Fibroblast of skin of left biceps (primary cell): ENCODE measurements at places on chromosomes 4 and X.

- DNase-seq, result peak; percentile 61
These were observed 622.1 kb downstream of the SPRY1 start for GRCh38 chr4:124018383-124019317.

DNA sequence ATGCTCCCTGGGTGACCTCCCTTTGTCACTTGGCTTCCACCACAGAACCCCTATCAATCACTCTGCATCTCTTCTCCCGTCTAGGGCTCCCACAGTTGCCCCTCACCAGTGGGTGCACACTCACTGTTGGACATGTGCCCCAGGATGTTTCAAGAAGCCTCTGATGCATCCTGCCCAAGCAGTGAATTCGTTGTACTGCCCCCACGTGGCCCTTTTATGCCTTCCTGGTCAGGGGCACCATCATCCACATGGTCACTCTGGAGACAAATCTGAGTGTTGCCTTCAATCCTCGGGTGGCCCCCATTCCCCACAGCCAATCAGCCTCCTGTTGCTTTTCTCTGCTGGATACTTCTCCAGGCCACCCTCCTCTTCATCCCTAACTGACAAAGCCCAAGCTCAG lies 12.2 kb downstream of the ITIH6 start:
- no peak for DNase-seq

GRCh38 chr4:42806303-42806835 lies 86.1 kb upstream of the GRXCR1 start:
- no peak for DNase-seq

GRCh38 chrX:123436512-123437136 lies 252.5 kb downstream of the GRIA3 start:
- DNase-seq, result no peak

DNA sequence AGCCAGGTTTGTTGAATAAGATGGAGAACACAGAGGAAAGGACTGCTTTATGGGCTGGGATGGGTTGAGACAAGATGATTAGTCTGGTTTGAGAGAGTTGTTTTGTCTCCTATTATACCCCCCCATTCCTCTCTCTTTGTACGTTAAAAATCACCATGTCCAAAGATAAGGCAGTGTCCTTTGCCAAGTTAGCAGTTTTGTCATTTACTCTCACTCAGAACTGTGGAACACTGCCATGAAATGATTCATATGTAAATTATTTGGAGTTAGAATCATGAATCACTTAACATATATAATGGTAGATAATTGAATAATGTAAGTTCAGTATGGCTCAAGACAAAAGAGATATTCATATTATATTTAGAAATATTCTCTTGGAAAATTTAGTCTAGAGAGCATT lies 151.3 kb downstream of the DCLK2 start:
- peak; percentile 78 for DNase-seq

- DNase-seq, result no peak
These were observed 105.6 kb downstream of the HUWE1 start for GRCh38 chrX:53580742-53581504.

DNA sequence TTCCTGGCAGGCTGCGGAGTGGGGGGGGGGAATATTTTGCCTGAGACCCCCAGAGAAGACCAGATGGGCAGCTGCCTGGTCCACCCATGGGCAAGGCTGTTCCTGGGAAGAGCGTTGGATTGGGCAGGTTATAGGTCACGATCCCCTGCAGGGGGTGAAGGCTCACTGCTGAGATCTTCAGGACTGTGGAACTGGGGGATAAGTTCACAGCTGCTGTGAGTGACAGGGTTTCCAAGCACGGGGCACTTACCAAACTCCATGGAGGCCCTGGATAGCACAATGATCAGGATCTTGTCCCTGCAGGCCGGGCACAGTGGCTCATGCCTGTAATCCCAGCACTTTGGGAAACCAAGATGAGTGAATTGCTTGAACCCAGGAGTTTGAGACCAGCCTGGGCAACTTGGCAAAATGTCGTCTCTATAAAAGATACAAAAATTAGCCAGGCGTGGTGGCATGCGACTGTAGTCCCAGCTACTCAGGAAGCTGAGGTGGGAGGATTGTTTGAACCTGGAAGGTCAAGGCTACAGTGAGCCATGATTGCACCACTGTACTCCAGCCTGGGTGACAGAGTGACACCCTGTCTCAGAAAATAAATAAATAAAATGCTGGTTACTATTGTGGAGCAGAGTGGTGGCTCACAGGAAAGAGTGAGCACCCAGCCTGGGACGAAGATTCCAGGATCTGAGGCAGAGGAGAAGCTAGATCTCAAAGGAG lies 68.0 kb upstream of the HELT start:
- DNase-seq, result no peak

DNA sequence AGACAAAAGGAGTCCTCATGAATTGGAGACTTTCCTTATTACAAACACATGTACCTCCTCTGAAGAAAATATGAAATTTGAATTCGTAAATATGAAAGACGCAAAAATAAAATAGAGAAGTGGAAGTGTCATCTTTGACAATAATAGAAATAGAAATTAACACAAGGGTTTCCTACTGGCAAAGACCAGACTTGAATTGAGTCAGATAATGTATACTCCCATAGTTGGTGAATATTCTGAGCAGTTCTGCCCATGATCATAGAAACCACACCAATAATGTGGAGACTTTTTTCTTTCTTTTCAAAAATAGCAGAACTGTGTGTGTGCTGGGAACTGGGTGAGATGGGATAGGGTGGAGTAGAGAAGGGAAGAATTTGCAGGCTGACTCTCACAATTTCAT lies 277.7 kb upstream of the TET2 start:
- no peak for DNase-seq

DNA sequence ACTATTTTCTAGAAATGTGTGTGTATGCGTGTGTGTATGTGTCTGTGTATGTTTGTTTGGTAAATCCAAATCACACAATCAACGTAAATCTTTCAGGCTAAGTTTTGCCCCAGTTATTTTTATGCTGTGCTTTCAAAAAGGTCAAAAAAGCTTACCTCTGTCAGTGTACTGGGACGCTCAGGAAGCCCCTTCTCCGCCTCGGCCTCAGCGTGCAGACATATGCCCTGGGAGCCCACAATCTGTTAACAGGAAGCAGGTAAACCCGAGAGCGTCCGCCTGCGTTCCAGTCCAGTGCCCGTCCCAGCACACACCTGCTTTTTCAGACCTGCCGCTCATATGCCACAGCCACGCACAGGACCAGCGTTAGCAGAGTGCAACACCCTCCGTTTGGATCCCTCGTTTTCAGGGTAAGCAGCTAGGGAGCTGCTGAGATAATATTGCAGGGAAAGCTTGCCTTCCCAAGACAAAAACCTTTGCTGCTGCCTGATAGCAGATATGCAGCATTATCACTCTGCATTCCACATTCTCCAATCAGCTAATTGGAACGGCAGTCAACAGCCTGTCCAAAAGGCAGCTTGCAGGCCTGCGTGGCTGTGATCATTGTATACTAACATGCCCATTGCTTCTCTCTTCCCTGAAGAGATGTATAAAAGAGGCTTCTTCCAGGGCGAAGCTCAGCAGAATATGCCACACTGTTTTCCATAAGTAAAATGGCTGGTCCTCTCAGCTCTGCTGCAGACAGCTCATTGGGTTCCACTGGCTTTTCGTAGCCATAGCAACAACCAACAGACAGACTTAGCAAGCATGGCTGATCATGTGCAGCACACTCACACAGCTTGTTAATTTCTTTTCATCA lies at the start of gene SORBS2:
TSS of gene SORBS2 (minus strand) at position 686 of the 856 bp plus-strand sequence. CDS start 121,623 bp downstream, outside the sequence.
- no peak for DNase-seq

- DNase-seq, result no peak
These were observed 187.1 kb downstream of the BCOR start for GRCh38 chrX:39910651-39911050.

GRCh38 chr4:103842076-103842475 lies 122.3 kb upstream of the TACR3 start:
- no peak for DNase-seq

GRCh38 chr4:71453531-71453930 lies 114.7 kb downstream of the SLC4A4 start:
- no peak for DNase-seq

DNA sequence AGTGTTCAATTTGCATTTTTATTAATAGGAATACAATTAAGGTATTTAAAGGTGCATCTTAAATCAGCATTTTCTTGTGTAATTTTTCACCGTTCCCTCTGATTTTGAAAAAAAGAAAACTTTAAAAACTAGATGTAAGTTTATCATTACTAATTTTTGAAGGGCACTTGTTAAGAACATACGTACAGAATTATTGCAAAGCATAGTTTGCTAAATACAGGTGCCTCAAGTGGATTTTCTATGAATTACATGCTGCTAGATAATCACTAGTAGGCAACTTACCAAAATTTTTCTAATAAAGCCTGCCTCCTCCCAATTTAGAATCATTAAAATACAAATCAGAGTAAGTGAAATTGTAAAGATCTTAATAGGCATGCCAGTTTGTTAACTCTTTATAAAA lies 8.5 kb downstream of the CNKSR2 start:
- no peak for DNase-seq

DNA sequence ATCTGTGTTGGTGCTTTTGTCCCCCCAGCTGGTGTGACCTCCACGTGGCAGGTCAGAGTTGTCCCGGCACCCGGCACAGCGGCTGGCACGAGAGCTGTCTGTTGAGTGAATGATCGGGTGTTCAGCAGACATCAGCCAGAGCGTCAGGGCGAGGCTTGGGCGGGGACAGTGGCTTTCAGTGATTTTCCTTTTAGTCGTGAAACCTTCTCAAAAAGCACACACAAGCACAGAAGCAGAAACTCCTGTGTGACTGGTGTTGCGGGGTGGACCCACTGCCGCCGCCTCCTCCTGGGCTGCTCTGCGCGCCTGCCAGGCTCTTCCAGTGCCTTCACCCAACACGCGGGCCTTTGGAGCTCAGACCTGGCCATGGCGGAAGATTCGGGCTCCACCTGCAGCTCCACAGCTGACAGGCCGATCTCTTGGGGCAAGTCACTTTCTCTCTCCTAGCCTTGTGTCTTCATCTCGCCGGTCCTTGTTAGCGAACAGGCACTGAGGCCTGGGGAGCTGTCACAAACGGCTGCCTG lies 51.4 kb upstream of the HGFAC start:
- no peak for DNase-seq

- peak; percentile 62 for DNase-seq
These were observed 378.9 kb downstream of the SMARCA1 start for GRCh38 chrX:129144172-129145038.

GRCh38 chr4:151668689-151669402 lies 92.0 kb downstream of the GATB start:
- DNase-seq, result no peak

- no peak for DNase-seq
These were observed 208.2 kb downstream of the FAT4 start for GRCh38 chr4:125522992-125523391.

DNA sequence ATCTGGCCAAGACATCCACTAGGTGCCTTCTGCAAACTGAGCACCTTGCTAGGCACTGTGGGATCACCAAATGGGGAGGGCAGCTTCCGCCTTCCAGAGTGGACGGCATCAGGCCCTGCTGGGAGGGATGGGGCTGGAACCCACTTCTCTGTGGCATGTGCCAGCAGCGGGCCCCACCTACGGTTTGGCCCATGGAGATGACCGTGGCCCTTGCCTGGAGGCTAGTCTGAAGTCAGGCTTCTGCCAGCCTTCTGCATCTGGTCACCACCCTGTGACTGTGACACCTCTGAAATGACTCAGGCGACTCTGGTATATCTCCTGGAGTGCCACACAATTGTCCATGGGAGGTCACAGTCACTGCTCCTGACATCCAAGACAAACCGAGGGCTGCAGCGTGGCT lies 7.2 kb downstream of the SSR4 start:
- no peak for DNase-seq

GRCh38 chr4:145316897-145317574 lies 136.6 kb upstream of the OTUD4 start:
- DNase-seq, result no peak

DNA sequence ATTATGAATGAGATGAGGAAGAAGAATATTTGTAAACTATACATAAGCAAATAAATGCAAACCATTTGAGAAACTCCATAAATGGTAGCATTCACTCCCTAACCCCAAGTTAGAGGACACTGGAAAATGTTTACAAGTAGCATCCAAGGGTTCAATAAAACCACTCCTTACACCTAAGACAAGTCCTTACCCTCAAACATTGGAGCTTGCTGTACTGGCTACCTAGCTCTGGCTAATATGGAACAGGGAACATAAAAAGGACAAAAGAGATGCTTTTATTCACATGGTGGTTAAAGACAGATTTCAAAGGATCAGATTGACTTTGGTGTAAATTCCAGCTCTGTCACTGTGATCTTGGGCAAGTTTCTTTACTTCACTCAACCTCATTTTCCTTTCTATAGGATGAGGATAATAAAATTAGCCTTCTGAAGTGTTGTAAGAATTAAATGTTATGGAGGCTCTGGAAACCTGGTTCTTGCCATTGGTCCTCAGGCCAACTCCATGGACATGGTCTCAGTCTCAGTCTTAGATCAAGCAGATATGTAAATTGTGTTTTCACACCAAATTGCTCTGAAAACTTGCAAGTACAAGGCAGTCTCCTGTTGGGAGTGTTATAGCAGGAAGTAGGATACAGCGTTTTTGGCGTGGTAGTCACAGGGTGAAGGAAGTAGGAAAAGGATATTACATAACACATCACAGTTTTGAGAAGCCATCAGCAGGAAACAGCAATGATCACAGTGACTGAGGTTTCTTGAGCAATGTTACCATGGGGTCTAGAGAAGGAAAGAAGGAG lies 3.3 kb downstream of the CXCL1 start:
- DNase-seq, result no peak

DNA sequence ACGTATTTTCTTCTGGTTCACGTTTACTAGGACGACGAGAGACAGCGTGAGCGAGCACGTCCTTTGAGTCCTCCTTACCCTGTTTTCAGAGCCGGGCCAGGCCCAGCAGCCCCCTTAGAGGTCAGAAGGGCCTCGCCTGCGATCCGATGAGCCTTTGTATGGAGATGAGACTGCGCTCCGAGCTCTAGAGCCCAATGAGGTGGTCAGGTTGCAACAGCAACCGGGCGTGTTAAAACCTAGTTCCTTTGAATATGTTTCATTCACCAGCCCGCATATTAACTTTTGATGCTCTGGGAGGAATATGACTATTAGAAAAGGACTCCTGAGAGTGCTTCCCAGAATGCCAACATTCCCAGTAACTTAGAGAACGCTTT lies 55.6 kb upstream of the TADA2B start:
- no peak for DNase-seq

DNA sequence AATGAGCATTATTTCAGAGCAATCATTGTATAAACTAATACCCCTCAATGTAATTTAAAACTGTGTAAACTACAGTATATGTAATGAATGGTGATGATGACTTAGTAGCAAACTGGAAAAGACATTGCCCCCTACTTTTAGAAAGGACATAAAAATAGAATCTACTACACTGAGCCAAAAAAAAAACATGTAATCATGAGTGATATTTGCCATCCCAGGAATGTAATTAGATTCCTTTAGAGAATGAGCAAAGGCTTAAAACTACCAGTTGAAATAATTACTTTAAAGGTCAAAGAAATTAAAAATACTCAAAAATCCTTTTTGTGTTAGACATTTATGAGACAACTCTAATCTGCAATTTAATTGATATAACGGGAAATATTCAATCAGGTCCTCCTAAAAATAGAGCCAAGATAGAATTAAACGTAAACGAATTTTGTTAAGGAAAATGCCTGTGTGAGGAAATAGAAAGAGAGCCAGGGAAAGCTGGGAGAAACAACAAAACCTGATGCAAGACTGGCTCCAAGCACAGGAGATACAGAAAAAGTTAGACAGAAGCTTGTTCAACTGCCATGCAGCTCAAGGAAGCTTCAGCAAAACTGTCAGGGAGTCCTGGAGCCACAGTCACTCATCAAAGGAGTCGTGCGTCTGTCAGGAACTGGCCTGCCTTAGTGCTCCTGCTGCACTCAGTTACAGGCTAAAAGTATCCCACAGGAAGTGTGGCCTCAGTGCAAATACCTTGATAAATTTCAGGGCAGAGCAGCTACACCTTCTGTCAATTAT lies 655.7 kb upstream of the INTU start:
- DNase-seq, result no peak

- DNase-seq, result no peak
These were observed 503.9 kb downstream of the PDHA2 start for GRCh38 chr4:96343836-96344235.
